Activated T-cell treated with anti-CD3 and anti-CD28 coated beads for 1 hour (primary cell): ENCODE measurements at places on chromosomes 1 and 21.

DNA sequence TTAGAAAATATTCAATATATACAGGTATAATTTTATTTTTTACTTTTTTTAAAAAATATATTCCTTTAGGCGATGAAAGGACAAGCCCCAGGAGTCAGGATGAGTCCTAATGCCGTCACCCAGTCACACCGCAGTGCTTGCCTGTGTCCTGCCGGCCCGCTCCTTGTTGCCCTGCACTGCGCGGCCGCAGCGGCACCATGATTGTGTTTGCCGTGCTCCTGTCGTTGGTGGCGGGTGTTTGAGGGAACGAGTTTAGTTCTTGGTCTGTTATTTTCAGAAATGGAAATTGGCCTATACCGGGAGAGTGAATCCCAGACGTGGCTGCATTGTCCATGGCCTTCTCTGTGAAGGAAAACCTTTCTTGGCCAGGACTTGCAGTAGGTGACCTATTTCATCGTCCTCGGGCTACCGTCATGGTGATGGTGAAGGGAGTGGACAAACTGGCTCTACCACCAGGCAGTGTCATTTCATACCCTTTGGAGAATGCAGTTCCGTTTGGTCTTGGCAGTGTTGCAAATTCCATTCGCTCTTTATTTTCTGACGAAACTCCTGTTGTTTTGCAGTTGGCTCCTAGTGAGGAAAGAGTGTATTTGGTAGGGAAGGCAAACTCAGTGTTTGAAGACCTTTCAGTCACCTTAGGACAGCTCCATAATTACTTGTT is 45.9 kb upstream of the CRB1 start:
- DNase-seq: no peak

DNA sequence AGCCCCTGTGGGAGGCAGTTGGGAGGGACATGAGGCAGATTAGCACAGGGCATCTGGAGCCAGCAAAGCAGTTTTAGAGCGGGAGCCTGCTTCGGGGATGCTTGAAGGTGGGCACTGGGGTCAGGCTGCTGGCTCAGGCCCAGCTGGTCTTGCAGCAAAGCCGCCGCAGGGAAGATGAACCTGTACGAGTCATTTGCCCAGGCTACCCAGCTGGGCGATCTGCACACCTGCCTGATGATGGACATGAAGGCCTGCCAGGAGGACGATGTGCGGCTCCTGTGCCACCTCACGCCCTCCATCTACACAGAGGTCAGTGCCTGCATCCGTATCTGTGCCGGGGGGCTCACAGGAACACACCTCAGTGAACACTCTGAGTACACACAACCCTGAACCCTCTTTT is 7.7 kb upstream of the SLC27A3 start:
- DNase-seq: no peak

DNA sequence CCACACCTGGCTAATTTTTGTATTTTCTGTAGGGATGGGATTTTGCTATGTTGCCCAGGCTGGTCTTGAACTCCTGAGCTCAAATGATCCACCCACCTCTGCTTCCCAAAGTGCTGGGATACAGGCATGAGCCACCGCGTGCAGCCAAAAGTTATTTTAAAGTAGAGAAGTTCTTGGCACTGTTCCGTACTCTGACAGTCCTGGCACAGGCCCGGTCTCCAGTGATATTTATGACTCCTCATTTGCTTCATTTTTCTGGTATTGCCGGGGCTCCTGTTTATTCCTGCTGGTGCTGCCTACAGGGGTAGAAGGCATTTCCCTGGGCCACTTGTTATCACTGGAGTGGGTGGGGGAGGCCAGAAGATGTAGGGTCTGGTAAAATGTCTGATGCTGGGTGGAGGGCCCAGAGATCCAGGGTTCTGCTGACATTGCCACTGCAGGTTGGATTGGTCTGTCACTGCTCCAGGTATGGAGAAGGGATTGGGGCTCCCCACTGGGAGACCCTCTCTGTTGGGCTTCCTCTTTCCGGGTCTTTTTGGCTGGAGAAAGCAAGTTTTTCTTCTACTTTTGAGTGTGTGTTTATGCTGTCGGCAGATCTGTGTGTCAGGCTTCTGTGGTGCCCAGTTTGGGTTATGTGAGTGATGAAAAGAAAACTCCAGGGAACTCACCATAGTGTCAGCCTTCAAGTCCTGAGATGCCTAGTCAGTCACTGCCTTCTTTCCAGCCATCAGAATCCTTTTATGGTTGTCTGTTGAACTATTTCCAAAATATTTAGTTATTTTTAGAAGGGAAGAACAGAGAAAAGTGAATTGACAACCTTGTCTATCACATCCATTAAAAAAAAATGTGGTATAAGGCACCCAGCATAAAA is 4.5 kb downstream of the MROH7 start:
- no peak for DNase-seq

DNA sequence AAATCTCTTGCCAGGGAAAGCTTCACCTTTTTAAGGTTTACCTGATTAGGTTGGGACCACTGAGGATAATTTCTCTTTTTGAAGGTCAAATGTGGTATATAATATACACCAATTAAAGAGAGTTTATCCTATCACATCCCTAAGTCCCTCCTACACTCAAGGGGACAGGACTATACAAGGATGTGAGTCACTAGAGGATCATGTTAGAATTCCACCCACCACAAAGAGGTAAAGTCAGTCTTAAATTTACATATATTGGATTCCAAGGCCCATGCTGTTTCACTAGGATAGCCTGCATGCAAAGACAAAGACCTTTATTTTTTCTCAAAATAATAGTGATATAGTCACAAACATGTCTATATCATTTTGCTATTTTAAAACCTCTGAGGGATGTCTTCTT is 164.4 kb downstream of the GIPC2 start:
- no peak for DNase-seq

DNA sequence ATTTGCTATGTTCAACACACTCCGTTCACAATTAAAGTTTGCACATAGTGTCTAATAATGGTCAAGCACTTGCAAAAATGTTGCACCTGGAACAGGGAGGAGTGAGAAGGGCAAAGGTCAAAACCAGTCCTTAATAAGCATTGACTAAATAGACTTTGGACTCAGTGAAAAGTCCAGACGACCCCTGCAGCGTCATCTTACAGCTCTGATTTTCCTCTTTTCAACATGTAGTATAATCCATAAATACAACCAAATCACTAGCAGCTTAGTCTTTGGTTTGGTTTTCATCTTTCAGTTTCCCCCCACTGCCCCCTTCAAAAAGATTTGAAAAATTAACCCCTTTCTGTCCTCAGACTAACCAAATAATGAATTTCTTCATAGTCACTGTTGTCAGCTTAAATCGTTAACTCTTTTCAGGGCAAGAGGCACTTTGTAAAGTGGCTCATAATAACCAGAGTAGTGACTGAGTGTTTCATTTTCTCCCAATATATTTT is 290.3 kb downstream of the PTPRC start:
- no peak for DNase-seq

- no peak for DNase-seq
Measured at GRCh38 chr1:38061883-38062328, 15.3 kb upstream of the POU3F1 start.

DNA sequence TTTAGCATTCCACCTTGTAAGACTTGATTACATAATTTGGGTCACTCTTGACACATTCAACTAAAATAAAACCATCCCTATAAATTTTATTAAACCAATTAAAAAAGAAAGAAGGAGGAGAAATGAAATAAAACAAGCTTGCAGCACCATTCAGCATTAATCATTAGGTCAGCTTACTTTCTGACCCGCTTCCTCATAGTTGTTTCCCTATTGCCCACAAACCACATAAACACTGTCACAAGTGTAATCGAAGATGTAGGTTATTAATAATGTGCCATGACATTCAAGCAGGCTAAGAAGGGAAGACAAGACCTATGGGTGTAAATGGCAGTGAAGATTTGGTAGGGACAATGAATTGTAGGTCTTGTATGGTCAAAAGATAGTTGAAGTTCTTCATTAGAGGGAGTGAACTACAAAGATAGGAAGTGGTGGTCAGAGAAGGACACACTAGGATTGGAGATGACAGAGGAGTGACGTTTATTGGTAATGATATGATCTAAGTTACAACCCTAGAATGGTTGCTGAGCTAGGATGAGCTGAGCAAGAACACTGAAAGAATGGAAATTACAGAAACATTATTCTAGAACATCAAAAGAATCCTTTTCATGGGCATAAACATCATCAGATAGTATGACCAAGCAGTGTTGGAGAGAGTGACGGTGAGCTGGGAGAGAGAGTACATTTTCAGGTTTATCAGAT is 231.5 kb downstream of the KCNT2 start:
- DNase-seq: no peak

- DNase-seq: no peak
Measured at GRCh38 chr21:25362375-25363267, 244.7 kb downstream of the MRPL39 start.

GRCh38 chr1:62084310-62084890 is 110.2 kb upstream of the L1TD1 start:
- no peak for DNase-seq

DNA sequence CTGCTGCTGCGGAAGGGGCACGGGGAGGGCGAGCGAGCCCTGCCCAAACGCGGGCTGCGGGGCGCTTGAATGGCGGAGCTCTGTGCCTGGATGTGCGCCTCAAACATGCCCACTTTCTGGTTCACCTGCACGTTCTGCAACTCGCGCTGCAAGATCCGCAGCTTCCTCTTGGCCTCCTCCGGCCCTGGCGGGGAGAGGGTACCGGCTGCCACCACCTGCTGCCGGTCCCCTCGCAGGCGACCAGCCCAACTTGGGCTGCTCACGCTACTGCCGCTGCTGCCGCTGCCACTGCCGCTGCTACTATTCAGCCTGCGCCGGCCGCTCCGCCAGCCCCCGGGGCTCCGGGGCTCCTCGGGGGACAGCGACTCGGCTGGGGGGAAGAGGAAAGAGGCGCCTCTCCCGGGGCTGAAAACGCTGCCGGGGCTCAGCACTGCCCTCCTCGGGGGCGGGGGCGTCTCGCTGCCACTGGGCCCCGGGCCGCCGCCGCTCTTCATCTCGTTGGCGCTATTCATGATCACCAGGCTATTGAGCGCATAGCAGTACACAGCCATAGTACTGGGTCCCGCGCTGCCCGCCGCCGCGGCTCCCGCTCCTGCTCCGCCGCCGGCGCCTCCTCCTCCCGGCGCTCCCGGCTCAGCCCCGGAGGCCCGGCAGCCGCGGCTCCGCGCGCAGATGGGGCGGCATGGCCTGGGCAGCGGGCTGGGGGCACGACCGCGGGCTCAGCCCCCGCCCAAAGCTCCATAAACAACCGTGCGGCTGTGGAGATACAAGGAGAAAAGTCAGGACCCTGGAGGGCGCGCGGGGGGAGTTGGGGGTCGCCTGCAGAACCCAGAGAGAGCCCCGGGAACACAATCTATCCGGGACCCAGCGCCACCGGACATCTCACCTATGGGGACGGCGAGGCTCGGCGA is 1.9 kb downstream of the ITPKB start:
- peak; percentile 40 for DNase-seq

DNA sequence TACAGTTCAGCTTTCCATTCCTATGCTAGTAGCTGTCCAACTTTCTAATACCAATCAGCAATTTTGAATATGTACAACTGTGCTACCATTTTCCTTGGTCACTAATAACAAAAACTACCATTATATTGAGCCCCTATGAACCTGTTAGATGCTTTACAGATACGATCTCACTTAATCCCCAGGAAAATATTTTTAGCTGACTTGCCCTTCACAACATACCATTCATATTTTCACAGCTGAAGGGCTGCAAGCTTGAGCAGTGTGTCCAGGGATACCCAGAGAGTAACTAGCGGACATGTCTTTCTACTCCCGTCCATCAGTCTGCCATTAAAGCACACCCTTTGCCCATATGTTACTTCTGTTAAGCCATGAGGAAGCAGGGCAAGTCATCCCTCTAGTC is 140.5 kb downstream of the SPATA46 start:
- DNase-seq: no peak

- DNase-seq: no peak
Measured at GRCh38 chr1:67273591-67273990, 34.1 kb upstream of the IL12RB2 start.

DNA sequence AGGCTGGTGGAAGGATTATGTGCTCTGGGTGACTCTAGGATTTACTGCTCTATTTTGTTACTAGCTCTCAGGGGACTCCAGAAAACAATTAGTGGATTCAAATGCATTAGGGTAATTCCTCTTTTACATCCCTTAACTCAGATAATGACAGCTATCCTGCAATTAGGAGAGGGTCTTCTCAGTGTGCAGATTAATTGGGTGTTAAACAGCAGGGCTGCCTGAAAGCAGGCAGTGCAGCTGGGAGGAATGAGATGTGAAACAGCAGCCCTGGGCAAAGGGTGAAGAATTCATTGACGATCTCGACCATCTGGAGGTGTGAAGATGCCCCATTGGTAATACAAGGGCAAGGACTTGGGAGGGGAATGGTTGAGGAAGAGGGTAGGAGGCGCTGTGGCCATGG is 66.1 kb downstream of the HTR6 start:
- no peak for DNase-seq

DNA sequence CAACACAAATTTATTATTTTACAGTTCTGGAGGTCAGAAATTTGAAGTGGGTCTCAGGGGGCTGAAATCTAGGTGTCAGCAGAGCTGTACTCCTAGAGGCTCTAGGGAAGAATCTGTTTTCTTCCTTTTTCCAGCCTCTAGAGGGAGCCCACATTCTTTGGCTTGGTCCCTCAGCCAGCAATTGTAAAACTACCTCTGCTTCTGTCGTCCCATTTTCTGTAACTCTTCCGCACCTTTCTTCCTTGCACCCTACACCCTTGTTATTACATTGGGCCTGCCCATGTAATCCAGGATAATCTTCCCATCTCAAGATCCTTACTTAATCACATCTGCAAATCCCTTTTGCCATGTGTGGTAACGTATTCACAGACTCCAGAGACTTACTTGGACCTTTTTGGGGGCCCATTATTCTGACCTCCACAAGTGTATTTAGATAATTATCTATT is 24.8 kb upstream of the THEM4 start:
- DNase-seq: no peak

DNA sequence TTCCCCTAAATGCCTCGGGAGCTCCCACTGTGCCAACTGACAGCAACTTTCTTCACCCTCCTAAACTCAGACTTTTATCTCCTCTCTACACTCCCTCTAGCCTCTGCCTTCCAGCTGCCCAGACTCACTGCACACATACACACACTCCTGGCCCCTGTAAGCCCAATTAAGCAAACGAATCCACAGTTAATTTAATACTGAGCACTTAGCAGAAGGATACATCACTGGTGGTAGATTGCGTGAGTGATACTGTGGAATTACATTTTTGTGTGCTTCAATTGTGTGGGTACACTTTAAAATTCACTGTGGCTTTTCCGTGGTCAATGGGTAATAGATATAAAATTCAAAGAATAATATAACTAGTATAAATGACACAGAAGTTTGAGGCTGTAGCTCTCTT is 33.6 kb upstream of the GJB5 start:
- no peak for DNase-seq

GRCh38 chr1:214005708-214006107 is 17.9 kb downstream of the PROX1 start:
- DNase-seq: no peak

GRCh38 chr1:231301990-231302389 is 35.7 kb downstream of the EXOC8 start:
- DNase-seq: no peak

DNA sequence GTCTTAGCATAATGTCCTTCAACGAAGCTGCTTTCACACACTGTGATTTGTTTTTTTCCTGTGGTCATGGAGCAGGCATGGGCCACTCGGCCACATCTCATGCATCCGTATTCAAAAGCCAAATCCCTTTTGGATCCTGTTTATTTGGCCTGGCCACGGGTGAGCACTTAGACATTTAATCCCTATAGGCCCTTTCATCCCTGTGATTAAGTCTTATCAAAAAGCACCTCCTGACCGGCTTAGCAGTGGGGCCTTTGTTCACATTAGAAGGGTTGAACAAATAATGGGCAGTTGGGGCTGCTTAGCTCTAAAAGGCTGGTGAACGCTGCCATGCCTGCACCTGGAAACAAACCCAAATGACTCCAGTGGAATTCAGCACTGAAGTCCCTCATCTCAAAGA is 2.0 kb downstream of the KCNE2 start:
- no peak for DNase-seq
